ENCODE measurements at places on chromosomes 13 and 19.
A peak's percentile ranks its signal among the peaks of the same experiment; 100 is the strongest.

DNA sequence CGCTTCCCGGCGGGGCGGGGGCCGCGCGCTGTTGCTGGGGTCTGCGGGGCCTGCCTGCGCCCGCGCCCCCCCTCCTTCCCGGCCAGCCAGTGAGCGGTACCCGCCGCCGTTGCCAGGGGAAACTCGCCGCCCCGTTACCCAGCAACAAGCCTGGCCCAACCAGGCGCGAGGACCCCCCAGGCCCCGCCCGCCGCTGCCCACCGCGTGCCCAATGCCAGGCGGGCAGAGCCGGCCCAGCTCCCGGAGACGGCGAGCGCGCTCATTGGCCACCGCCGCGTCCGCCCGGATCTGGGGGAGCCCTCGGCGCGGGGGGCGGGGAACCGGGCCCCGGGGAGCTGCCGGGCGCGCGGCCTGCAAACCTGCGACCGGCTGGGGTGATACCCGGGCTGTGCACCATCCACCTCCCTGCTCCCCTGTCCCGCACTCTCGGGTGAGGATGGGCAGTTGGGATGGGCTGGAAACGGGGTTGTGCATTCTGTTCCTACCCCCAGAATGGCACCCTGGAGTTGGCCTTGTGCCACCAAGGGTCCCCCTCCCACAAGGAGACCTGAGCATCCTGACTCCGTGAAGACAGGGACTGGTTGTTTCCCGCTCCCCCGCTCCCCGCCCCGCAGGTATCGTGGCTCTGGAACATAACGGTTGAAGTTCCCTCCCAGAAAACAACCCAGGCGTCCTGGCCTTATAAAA, 8.8 kb upstream of the BBC3 start:
- DNase-seq = peak; percentile 69

DNA sequence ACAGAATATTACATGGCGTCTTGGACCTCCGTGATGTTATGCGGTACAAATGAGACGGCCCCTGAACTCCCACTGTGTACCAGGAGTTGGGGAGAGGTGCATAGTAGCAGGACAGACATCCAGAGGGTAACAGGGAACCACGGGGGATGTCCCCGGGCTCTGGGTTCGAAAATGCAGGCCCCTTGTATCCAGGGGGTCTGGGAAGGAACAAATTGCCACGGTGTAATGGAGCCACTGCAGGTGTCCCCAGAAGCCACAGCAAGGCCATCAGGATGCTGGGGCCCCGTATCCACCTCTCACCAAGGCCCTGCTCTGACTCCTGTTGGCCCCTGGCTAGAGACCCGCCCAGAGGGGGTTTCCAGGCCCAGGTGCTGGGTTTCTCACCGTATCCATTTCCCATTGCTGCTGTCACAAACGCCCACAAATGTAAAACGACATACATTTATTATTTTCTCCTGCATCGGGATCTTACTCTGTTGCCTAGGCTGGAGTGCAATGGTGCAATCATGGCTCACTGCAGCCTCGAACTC, 77.8 kb downstream of the INSR start:
- no peak for DNase-seq

DNA sequence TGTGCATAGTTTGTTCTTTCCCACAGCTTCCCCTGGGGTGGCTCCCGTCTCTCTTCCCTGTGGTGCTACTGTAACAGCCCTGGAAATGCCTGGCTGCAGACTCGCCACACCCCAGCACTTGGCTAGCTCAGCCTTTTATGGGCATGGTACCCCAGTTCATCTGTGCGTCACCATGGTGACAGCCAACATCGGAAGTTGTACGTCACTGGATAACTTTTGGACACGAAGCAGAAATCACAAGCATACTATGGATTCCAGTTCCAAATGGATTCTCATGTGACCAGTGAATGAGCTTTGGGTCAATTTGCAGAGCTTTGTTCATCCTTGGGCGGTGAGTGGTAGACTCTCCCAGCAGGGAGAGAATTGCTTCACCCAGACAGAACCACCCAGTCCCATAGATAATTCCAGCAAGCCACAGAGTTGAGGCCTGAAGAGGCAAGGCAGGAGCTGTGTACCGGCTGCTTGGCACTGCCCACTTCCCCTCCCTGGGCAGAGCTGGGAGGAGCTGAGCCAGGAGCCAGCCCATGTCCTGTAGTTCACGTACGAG, 54.4 kb downstream of the COL4A2 start:
- no peak for DNase-seq

GRCh38 chr13:112615391-112615790, 27.4 kb upstream of the TUBGCP3 start:
- DNase-seq = no peak

GRCh38 chr19:35224681-35225571, 3.6 kb downstream of the FAM187B start:
- peak; percentile 18 for DNase-seq

DNA sequence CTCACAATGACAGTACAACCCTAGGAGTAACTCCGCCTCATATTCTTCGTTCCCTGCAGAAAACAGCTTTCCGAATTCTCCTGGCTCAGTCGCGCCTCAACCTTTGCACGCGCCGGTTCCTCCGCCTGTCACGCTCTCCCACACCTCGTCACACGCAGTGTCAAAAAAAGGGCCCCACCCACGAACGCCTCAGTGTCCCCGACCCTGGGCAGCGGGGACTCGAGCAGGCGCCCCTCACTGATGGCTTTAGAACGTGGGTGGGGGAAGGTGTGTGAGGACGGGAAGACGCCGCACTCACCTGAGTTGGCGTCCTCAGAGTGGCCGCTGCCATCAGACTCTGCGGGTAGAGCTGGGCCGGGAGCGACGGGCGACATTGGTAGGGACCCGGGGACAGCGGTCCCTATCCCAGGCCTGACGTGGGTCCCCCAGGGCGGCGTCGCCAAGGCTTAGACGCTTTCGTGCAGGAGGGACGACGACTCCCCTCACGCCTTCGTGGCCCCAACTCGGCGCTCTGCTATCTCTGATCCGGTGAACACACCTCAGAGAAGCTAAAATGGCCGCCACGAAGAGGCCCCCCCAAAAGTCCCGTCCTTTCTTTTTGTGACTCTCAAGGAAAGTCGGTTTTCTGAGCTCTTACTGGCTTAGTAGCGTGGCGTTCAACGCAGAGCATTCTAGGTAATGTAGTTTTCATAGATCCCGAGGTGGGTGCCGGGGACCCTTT, at the start of gene ZNF154:
ZNF154 (minus strand) TSS at position 564 of the 721 bp plus-strand sequence; CDS start at position 331, 233 bp downstream.
- peak; percentile 42 for DNase-seq

GRCh38 chr19:3760871-3761361, 576 bp downstream of the APBA3 start:
- DNase-seq = no peak

GRCh38 chr13:38990693-38991092, at the start of gene STOML3:
TSS of gene STOML3 (minus strand) at chr13:38990831. CDS start at chr13:38990721, 110 bp downstream.
- no peak for DNase-seq

GRCh38 chr19:52226652-52227051, 36.8 kb downstream of the PPP2R1A start:
- DNase-seq = no peak

DNA sequence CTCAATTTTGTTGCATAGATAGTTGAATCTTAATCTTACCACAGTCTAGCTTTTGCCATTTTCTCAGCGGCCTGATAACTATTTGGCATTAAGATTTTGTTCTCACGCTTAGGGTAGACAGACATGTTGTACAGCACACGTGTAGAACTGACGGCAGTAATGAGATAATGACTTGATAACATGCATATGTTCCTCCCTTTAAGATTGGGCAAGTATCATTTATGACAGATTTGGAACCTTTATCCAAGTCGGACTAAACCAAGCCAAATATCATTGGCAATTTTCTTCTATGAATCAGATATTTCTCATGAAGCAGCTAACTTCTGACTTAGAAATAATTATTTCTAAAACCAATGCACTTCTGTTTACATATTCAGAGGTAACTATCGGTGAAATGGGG, 205.5 kb downstream of the NDFIP2 start:
- DNase-seq = no peak

GRCh38 chr13:75587679-75588078, 38.1 kb downstream of the UCHL3 start:
- DNase-seq = no peak

DNA sequence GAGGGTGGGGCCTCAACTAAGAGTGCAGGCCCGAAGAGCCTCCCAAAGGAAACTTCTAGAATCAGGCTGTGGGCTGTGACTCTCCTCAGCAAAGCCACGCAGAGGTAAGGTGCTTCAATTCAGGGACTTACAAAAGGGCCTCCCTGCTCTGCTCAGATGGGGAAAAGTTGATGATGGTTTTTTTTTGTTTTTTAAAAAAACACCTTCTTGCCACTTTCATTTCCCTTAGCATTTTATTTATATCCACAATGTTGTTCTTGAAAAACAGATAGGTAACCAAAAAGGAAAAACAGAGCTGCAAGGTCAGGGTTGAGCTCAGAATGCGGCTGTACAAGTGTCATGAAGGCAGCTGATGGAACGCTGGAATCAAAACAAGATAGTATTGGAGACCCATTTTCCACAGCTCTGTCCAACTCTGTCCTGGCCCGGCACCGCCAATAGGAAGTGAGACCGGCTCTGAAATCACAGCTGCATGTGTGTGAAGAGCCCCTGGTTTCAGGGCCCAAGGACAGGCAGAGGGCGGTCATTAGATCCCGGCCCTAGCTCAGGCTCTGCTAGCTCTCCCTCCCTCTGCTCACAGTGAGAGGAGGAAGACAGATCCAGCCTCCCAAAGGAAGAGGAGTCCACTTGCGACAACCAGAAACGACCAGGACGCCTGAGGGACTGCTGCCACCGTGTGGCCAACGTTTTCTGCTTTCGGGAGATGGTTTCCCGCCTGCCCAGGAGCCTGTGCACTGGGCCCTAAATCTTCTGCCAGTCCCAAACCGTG, 58.3 kb downstream of the KLF2 start:
- peak; percentile 85 for DNase-seq

DNA sequence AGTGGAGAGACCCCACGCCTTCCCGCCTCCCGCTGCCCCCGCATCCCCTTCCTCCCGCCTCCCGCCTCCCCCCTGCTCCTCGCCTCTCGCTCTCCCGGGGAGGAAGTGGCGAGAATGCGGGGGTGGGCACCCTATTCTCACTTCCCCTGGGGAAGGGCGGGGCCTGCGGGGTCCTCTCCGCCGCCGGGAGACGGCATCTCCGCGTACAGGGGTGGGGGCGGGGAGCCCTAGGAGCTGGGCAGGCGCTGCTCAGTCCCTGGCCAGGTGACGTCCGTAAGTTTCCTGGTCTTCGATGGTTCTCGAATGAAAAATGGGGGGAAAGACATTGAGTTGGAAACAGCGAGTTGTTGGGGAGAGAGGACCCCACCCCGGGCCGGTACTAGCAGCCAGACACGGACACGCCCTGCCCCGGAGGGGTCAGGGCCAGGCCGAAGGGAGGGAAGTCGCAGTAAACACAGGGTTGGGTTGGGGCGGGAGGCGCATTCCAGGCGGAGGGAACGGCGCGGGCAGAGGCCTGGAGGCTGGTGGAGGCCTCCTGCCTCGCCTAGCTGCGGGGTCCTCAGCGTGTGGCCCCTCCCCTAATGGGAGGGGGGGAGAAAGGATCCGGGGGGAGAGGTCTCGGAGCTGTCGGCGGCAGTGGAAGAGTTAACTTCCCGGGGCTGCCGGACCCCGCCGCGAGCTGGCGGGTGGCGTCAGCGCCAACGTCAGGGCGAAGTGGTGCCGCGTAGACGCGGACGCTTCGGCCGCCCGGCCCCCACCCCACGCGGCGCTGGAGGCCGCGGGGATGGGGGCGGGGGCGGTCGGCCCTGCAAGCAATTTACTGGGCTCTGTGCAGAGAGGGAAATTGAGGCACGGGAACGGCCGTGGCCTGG, 10.4 kb upstream of the JUND start:
- peak; percentile 79 for DNase-seq

DNA sequence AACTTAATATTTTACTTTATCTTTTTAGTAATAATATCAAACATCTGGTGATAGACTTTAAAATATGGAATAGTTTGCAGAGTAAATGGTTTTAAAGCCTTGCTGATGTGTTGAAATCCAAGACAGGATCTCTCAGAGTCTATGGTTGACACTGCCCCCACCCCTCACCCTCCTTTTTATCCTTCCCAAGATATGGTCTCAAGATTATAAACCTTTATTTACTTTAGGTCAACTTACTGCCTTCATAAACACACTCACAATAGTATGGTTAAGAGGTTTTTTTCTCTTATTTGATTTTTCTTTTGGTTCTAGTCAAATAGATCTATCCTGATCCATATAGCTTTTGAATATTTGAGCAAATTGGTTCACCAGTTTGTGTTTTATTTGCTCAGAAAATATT, 39.0 kb downstream of the PAN3 start:
- DNase-seq = no peak

- DNase-seq = no peak
Measured at GRCh38 chr19:30023330-30023729, 81.3 kb downstream of the URI1 start.
